ENCODE measurements at places on chromosomes 3 and 15. TPM values are rescaled to one million over a fixed set of nuclear protein-coding genes. Genes with fewer than 3 reads are reported as not detected.

Gene PAQR5
- 34.0 TPM for total RNA-seq

Gene GOLGA6L7
- total RNA-seq: not detected

Gene BNC1
- total RNA-seq: not detected

Gene BCHE
- not detected for total RNA-seq

Gene GP5
- total RNA-seq: 0.15 TPM

Gene TMC3
- total RNA-seq: not detected

All from HCT116 (cell line).